GM04503 (cell line): ENCODE measurements at places on chromosomes 7 and 10.

GRCh38 chr7:139875821-139876241, 46.8 kb downstream of the TBXAS1 start:
- DNase-seq = no peak

DNA sequence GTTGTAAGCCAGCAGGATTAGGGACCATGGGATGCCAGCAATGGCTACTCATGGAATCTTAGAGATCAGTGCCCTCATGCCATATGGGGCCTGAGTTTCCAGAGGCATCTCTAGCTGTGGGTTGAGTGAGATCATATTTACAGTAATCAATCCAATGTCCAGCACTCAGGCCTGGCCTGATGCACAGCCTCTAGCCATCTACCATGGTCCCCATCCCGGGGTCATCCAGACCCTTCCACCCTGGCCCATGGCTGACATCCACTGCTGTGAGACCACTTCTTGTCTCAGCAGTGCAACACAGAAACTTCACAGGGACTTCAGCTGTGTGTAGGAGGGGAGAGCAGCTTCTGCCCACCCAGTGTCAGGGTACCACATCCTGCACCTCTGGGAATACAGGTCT, 6.5 kb upstream of the ADCY1 start:
- no peak for DNase-seq

DNA sequence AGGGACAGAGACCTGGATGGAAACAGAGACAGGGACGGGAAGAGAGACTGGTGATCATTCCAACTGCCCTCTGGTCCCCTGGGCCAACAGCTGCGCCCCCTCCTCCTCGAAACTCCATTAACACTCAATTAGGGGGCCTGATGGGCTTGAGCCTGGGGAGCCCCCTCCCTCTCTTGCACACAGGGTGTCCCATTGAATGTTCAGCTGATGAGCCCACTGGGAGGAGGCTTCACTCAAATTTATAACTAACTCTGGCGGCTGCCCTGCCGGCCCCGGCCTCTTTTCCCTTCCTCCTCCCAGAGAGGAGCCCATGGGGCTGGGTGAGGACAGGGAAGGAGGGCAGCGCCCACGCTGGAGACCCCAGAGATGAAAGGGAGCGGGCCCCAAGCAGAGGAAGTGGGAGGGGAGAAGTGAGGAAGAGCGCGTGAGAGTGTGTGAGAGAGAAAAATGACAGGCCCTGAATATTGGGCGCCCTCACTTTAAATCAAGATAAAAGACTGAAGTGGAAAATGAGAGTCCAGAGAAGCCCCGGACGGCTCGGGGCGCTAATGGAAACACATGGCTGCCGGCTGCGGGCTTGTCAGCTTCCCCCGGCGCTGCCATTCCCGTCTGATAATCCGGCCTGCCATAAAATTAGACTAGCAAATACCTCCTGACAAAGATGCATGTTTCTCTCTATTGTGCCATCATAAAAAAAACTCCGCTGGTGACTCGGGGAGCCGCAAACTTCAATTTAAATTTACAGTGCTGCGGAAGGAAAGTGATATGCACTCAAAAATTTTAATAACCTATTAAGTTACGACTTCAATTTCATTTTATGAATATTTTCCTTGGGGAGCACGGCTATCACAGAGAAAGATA, 58.0 kb upstream of the PAX2 start:
- DNase-seq = no peak

GRCh38 chr7:125089171-125089570, 159.5 kb upstream of the POT1 start:
- no peak for DNase-seq

- no peak for DNase-seq
These were observed 8.9 kb downstream of the COX19 start for GRCh38 chr7:966291-967069.

DNA sequence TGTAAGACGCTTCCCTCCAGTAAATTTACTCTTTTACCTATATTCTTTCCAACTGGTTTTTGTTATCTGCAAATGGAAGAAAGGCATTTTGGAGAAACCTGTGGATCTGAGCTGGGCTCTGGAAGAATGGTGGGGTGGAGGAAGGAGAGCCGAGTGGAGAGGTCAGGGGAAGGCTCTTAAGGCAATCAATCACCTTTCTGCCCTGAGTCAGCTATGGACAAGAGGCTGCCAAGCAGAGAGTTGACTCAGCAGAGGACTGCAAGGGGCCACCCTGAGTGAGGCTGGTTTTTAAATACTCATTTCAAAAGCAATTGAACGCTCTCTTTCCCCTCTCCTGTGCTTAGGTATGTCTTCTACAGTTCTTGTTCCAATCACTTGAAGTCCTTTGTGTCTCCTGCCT, 81.8 kb downstream of the SPAG6 start:
- DNase-seq = no peak
